ENCODE measurements at places on chromosomes 16 and 17.

DNA sequence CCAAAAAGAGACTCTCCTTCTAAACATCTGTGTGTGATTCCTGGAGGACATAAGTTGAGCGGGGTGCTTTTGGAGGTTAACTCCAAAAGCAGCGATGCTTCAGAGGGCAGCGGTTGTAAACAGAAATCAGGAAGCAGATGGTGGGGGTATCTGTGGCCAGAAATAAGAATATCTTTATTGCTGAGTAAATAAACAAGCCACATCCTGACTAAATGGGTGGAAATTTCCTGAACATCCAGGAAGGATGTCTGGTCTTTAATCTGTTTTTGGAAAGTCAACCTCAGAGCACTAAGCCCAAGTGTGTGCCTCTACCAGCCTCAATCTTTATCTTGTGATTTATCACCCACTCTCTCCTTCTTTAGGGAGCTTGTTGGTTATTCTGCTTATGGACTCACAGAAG is 123.3 kb downstream of the CDH13 start:
- DNase-seq = no peak

DNA sequence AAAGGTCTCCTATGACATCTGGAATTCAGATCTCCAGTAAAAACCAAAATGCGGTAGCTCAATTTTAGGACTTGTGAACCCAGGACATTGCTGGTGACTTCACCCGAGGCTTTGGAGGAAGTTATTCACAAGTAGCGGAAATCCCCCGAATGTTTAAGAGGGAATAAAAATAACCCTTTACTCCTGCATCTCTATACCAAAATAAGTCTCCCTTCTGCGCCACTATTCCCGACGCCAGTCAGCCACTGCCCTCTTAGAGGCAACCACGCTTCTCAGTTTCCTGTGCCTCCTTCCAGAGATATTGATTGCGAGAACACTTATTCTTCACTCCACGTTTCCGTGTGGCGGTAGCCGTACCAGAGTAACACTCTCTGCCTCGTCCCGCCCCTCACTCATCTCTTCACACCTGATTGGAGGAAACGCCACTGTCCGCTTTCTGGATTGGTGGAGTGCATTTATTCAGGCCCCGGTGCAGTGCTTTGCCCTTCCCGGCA is 27.4 kb downstream of the EMP2 start:
- peak; percentile 68 for DNase-seq

DNA sequence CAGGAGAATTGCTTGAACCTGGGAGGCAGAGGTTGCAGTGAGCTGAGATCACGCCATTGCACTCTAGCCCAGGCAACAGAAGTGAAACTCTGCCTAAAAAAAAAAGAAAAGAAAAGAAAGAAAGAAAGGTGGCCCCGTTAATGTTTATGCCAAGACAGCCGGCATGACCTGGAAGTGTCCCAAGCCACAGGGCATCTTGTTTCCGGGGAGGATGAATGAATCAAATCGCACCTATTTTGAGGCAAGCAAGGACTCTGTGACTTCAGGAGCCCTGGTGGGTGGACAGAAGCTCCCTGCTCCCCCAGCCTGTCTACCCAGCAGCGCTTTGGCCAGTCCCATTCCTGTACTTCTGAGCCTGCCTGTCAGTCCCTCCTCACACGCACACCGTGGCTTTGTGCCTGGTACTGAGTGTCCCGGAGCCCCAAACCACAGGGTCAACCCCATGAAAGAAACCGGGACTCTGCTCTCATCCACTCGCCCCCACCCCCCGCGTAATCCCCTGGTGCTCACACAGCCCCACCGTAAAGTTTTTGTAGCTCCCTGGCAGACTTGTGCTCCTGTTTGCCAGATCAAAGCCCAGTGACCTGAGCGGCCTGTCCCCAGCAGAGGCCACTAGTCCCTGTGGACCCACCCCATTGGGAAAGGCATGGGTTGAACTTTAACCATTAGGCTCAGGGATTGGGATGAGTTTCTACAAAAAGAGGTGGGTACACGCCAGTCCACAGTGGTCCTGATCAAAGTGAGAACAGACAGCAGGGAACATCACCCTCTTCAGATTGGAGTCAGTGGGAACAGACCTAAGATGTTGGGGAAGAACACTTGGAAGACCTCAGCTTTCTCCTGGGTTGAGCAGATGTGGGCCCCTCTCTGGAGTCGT is 19.3 kb downstream of the CD2BP2 start:
- no peak for DNase-seq

- no peak for DNase-seq
These were observed 80.8 kb upstream of the CCL1 start for GRCh38 chr17:34443619-34444469.

DNA sequence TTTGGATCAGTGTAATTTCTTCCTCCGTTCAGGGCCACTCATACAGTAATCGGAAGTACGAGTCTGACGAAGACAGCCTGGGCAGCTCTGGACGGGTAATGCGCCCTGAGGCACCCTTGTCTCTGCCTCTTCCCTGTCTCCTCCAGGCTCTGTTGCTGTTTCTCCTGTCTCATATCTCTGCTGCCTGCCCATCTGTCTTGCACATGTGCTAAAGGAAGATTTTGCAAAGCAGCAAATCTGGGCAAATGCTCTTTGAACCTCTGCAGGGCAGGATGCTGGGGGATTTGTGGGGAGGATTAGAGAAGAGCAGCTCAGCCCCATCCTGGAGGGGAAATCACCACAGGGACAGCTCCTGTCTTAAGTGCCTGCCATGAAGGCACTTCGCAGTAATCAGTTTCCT is 32.4 kb upstream of the POLR3E start:
- DNase-seq = no peak

GRCh38 chr17:47604598-47604927 is 45.2 kb upstream of the KPNB1 start:
- no peak for DNase-seq

GRCh38 chr17:56742601-56743000 is 91.1 kb downstream of the C17orf67 start:
- no peak for DNase-seq

DNA sequence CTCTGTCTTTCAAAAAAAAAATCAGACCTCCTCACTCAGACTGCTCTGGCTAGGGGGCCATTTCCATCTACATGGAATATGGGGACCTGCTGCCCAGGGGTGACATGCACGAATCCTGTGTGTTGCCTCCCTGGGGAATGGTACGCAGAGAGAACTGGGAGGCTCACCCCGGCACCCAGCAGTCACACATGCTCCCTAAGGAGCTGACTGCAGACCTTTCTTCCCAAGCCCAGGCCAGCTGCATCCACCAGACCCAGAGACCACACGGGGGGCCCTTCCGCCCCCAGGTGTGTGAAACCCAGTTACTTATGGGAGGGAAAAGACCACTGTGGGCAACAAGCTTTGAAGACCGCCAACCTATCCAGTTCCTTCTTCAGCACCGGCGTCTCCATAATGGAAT is 7.2 kb upstream of the NLRC3 start:
- no peak for DNase-seq

GRCh38 chr16:65200857-65201256 is 79.0 kb upstream of the CDH11 start:
- DNase-seq = no peak

- no peak for DNase-seq
These were observed 11.3 kb upstream of the COX10 start for GRCh38 chr17:14058051-14058450.

- no peak for DNase-seq
These were observed 26.2 kb upstream of the FOXK2 start for GRCh38 chr17:82493226-82493781.

- peak; percentile 95 for DNase-seq
These were observed 3.4 kb downstream of the MAP2K3 start for GRCh38 chr17:21287703-21288449.

GRCh38 chr17:65967372-65967771 is 224.6 kb downstream of the CEP112 start:
- no peak for DNase-seq

DNA sequence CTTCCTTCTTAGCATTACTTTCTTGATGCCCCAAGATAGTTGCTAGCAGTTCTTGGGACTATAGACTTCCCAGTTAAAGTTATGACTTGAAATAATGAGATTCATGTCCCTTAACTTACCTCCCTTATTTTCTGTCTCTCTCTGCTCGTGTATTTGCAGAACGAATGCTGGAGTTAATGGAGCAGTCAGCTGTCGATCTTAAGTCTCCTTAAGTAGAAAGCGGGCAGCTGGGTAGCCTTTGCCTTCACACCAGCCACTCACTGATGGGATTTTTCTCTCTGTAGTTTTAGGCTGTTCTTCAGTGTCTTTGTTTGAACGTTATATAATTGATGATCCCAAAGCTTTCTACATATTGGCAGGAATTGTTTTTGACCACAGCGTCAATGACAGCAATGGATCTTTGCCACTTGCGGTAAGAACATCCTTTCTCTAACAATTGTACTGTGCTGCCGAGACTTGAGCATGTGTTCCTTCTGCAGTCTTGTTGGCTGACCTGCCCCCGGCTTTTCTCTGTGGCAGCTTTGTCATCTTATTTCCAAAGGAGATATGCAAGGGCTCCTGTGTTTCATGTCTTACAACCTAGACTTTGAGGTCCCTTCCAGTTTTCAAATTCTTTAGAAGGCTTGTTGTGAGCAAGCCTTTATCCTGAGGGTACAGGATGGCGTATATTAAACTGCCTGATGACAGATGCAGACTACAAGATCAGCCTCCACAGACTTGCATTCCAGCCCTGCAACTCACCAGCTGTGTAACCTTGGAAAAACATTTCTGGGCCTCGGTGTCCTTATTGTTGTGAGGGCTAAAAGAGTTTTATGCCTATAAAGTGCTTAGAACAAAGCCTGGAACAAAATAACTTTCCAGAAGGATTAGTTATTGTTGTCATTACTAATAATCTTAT is 25.1 kb upstream of the ABCA3 start:
- DNase-seq = no peak

All from CD4-positive, alpha-beta T cell treated with Interferon alpha-2 for 1 hour (primary cell).